ENCODE measurements at places on chromosomes 5 and 9.

DNA sequence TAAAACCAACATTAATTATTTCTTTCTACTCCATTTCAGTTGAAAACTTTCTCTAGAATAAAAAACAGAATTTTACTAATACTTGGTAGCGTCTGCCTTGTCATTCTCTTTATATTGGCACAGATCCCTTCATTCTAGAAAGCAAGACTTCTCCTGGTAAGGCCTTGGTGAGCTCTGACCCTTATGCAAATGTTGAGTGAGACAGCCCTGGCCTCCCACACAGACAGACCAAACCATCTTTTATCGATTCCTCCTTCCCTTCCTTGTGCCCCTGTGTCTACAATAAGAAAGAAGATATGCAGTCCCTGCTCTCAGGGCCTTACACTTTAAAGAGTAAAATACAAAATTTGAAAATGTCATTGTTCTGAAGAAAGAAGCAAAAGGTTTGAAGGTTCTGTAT is 262.2 kb downstream of the EFNA5 start:
- DNase-seq = no peak

DNA sequence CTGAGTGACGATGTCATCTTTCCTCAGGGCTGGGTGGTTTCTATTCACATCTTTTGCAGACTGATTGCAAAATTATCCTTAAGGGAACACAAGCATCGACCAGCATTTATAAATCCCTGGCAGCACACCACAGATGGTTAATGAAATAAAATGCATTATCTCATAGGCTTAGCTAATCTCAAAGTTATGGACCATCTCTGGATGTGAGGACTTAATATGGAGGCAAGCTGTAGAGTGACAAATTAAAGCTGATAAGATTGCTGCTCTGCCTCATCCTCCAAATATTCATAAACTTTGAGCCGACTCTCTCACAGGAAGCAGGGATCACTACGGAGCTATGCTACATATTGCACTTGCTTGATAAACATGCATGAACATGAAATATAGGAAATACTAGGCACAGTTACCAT is 663.2 kb upstream of the RGMB start:
- no peak for DNase-seq

DNA sequence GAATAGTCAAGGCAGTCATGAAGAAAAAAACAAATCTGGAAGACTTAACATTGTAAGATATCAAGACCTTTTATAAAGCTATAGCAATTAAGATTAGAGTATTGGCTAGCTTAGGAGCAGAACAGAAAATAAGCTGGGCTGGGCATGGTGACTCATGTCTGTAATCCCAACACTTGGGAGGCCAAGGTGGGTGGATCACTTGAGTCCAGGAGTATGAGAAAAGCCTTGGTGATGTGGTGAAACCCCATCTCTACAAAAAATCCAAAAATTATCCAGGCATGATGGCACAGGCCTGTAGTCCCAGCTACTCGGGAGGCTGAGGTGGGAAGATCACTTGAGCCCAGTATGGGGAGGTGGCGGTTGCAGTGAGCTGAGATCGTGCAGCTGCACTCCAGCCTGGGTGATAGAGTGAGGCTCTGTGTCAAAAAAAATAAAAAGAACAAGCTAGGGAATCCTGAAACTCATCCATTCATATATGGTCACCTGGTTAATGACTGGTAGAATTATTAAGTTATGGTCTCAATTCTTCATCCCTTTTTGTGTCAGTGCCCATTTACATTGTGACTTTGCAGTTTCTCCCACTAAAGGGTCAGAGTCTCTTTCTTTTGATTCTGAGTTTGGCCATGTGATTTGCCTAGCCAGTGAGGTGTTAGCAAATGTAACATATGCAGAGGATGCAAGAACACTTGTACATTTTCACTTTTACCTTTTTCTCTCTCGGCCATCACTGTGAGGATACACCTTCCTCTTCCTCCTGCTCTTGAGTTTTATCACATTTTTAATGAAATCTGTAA is 144.6 kb upstream of the SGCD start:
- DNase-seq = no peak

DNA sequence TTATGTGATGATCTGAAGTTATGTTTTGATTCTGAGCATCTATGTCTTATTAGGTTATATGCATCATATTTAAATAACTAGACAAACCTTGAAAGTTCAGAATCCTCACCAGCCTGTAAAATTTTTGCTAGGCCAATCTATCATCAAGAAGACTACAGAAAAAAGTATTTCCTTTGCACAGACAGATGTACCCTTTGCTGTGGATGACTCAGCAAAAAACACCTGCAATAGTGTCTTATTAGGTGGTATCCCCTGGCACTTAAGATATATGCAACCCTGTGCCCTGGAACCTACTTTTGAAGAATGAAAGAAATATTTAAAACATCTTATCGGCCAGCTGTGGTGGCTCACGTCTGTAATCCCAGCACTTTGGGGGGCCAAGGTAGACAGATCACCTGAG is 130.6 kb downstream of the SLF1 start:
- no peak for DNase-seq

GRCh38 chr5:174725991-174726601 is 1.7 kb downstream of the MSX2 start:
- DNase-seq = no peak

GRCh38 chr5:58454025-58454424 is 5.9 kb downstream of the PLK2 start:
- no peak for DNase-seq

DNA sequence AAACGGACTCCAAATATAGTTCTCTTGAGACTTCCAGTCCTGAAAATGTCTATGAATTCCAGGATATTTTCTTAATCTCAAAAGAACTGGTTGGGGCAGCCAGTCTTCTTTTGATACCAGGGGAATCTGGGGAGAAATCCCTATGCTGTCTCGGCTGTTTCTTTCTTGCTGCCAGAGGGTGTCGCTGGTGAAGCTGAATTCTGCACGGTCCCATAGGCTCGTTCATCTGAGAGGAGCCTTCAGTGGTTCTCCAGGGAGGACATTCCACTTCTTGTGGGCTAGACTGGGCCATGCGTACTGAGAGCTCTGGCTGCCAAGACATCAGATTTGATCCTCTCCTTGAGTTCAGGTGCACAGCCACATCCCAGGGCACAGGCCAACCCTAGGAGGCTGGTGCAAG is 155.0 kb upstream of the CLINT1 start:
- DNase-seq = no peak

DNA sequence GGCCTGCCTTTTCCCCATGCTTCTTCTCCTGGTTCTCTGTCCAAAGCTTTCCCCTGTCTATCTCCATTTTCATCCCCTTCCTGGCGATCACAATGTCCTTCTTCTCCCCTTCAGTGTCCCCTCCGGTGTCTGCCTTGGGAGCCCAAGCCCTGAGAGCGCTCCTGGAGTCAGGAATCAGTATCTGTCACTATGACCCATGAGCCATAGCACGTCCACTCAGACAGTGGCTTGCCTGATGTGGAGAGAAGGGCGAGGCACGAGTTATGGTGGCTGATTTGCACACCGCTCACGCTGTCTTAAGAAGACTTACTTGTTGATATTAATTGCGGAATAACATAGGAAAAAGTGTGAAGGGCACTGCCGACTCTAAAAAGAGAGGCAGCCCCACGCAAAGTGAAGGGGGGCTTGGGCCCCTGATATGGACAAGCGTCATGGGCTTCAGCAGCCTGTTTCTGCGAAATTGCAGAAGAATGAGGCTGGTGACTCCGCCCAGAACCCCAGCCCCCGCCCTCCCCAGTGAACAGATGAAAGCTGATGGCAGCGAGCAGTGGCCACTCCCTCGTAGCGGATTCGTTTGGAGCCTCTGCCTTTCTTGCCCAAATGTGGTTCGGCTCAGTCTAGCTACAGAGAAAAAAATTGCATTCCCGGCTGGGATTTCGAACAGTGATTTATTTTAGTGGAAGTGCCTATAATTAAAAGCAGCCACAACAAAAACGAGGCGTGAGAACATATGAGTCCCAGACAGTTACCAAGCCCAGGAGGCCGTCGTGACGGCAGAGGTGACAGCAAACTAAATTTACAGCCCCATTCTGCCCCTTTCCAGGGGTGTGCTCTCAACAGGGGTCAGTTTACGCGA is 149.8 kb downstream of the ICE1 start:
- no peak for DNase-seq

- no peak for DNase-seq
Measured at GRCh38 chr5:17183831-17184230, 33.6 kb upstream of the BASP1 start.

DNA sequence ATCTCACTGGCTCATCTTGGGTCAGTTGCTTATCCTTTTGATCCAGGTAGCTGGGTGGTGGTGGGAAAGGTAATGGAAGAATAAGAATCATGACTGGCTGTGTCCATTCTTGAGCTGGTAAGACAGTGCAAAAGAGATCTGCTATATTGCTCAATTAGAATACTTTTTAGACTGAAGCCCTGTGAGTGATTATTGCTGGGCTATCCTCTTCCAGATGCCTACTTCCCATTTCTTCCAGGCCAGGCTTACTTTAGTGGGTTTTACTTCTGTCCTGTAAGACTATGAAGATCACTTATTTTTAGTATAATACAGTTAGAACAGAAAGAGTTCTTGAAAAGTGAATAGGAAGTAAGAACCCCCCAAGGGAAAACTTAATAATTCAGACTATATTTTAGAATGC is 7.2 kb downstream of the MARCHF6 start:
- DNase-seq = no peak

GRCh38 chr9:89508951-89509615 is 11.2 kb upstream of the SEMA4D start:
- DNase-seq = no peak

DNA sequence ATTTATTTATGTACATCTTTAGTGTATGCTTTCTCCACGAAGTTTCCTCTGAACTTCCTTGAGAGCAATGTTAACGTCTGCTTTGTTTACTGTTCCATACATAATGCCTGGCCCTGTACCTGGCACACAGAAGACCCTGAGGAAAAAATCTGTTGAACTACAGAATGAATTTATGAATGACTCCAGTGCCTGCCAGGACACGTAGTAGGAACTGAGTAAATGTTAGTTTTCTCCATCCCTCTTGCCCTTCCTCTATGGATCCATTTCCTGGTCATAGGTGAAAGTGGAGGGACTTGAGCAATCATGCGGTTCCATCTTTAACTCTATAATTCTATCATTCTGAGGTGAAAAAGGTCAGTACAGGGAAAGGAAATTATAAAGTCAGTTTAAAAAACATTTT is 117.7 kb downstream of the MAPKAP1 start:
- DNase-seq = no peak

GRCh38 chr9:21837501-21837900 is 35.1 kb downstream of the MTAP start:
- DNase-seq = no peak

DNA sequence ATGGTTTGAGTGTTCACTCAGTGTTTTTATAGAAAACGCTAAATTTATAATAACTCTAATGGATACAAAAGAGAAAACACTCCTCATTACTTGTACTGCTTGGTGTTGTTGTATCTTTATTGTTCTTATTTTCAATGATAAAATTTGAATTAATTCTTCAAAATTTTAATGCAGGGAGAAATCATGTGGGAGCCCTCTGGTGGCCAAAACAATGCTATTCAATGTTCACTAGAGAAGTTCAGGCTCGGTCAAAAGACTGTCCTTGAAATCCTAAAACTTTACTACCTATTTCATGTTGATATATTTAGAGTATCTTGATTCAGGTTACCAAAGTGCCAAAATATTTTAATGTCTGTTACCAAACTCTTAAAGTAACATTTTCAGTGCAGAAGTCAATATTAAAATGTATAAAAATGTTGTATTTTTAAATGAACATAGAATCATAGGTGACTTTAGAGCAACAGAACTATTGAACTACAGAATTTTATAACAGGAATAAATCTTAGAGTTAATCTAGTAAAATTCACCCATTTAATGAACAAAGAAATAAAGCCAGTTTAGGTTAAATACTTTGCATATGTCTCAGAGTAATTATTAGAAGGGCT is 1259.8 kb downstream of the PTPRD start:
- no peak for DNase-seq

DNA sequence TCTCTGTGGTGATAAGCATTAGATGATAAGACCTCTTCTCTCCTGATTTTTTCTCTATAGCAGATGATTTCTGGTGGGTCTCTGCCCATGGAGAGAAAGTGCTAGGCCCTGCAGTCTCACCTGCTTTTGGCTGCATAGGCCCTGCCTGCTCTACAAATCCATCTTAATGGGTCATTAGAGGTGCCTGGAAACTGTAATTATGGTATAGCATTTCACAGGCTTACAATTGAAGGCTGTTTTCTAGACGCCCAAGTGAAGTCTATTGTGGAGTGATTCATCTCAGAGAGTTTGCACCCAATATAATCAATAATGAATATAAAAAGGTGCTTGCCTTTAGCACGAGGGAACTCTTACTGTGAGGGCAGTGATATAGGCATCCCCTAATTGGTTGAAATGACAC is 33.8 kb downstream of the NEUROG1 start:
- DNase-seq = no peak

GRCh38 chr5:125679522-125679921 is 743.7 kb upstream of the GRAMD2B start:
- DNase-seq = no peak

- DNase-seq = no peak
Measured at GRCh38 chr9:14173713-14174112, 140.2 kb downstream of the NFIB start.

DNA sequence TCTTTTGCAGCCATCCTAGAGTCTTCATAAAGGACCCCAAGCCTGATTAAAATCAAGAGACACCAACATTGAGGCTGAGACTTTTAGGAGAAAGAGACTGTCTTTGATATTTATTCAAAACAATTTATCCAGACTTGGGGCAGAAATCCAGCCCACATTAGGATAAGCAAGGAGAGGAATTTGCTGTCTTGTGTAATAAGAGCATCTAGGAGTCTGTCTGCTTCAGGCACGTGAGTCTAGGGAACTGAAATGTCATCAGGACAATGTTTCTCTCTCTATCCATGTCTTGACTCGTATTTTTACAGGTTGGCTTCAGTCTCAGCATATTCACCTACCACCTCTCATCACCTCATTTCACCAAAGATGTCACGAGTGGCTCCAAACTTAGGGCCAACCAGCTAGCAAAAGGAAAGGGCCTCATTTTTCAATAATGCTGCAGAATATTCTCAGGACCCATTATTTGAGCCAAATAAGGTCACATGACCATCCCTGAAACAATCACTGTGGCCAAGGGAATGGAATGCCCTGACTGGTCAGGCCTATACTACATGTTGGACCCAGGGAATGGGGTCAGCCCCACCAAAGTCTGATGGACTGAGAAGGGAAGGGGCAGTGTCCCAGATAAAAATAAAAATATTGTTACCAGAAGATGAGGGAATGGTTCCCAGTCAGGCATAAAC is 70.3 kb upstream of the SAP30L start:
- DNase-seq = no peak

GRCh38 chr5:76861612-76862011 is 11.8 kb downstream of the S100Z start:
- no peak for DNase-seq

DNA sequence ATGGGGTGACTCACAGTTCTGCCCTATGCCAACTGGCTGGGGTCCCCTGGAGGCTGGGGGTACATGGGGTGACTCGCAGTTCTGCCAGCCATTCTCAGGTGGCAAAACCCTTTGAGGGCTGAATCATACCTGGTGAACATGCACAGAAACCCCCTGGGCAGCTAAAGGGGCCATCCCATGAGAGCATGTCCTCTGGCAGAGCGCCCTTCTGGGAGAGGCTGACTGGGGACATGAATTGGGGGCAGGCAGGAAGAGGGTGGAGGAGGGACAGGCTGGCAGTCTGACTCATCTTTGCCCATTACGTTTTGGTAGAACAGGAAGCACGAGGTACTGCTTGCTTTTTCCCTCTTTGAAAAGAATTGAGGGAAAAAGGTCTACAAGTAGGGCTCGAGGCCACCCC is 16.7 kb downstream of the TRAF1 start:
- DNase-seq = no peak

GRCh38 chr9:79578891-79579290 is 7.1 kb downstream of the TLE4 start:
- no peak for DNase-seq

- DNase-seq = peak; percentile 100
Measured at GRCh38 chr9:129177791-129178567, at the start of gene IER5L. TSS of gene IER5L (minus strand) at chr9:129178261. CDS start at chr9:129178052, 209 bp downstream.
